Right renal cortex interstitium (tissue), 3 donors: ENCODE measurements at places on chromosomes 3 and 15. TPM values are rescaled to one million over a fixed set of nuclear protein-coding genes. Genes with fewer than 3 reads are reported as not detected.
A peak's percentile ranks its signal among the peaks of the same experiment; 100 is the strongest.

DNA sequence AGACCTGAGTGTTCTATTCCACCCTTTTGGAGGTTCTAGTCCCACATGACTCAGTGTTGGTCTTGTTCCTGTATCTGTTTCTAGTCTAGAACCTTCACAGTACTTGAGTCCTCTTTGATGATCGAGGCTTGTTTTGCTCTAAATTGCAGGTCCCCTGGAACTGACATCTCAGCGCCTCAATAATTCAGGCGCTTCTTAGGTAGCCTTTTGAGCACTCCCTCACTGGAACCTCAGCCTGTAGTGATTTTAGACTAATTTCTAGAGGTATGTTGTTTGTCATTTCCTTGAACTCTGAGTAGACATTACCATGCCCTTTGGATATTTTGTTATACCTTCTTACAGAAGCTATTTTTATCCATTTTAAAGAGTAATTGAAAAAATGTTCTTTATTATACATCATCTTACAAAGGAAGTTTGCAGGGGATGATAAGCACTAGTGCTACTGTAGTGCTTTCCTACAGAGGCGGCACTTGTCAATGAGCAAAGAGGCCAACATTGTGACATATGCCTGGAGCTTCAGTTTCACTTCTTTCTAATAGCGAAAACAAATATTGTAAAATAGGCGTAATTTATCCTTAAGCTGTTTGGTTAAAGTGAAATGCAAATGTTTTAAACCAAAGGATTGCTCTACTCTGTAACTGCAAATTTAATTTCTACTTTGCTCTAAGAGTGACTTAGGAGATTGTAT is 75.7 kb downstream of the EFL1 start:
- no peak for DNase-seq

EPHB1 gene
- polyA plus RNA-seq = 6.2 TPM

- no peak for DNase-seq
These were observed 204.9 kb downstream of the TIGIT start for GRCh38 chr3:114498539-114499370.

GRCh38 chr15:49521802-49522201 is 98.8 kb downstream of the FGF7 start:
- DNase-seq = no peak

DNA sequence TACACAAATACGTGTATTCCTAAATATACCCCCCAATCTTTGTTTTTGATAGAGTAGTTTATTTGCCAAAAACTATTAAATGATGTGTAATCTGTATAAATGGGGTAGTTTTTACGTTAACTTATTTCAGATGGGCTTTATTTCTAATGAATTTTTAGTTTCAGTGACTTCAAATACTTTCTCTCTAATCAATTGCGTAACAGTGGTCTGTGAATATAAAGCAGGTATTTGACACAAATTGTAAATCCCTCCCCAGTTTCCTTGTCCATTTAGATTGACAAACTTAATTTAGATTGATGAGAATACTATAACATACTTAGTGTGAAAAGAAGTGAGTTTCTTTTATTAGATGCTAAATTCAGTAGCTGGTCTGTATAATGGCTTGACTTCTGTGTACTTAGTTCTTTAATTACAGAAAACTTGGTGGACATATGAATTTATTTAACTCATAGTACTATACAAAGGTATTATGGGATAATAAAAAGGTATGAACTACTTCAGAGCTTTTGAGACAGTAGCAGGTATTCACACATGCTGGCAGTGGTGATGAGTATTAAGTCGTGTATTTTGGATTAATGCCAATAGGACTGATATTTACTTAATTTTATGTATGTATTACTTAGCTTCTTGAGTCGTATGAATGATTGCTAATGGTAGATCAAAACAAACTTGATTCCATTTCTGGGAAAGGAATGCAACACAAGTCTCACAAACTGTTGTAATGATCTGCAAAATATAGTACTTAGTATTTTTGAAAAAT is 81.6 kb downstream of the STT3B start:
- no peak for DNase-seq

GRCh38 chr15:36756707-36757106 is 177.3 kb downstream of the CDIN1 start:
- DNase-seq = no peak

GRCh38 chr3:188272481-188273372 is 118.8 kb downstream of the LPP start:
- DNase-seq = no peak

GRCh38 chr3:64380546-64380945 is 155.3 kb upstream of the PRICKLE2 start:
- no peak for DNase-seq

DNA sequence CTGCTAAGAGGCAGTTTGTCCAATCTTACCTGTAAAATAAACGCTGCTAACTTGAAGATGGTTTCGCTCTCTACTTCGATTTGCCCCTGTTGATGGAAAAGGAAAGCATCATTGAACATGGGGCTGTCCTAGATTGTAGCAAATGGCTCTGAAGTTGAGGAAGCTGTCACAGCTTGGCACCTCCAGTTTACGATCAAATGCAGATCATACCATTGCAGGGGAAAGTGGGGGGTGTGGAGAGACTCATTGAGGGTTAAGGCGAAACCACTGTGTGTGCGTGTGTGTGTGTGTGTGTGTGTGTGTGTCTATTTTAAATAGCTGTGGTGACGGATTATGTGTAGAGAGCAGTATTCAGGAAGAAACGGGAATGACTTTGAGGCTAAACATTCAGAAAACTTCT is 127.6 kb upstream of the LMOD3 start:
- DNase-seq = peak; percentile 78

GRCh38 chr3:133494469-133494868 is 79.0 kb upstream of the CDV3 start:
- DNase-seq = no peak

PCLAF gene
- 48.8 TPM for polyA plus RNA-seq

DNA sequence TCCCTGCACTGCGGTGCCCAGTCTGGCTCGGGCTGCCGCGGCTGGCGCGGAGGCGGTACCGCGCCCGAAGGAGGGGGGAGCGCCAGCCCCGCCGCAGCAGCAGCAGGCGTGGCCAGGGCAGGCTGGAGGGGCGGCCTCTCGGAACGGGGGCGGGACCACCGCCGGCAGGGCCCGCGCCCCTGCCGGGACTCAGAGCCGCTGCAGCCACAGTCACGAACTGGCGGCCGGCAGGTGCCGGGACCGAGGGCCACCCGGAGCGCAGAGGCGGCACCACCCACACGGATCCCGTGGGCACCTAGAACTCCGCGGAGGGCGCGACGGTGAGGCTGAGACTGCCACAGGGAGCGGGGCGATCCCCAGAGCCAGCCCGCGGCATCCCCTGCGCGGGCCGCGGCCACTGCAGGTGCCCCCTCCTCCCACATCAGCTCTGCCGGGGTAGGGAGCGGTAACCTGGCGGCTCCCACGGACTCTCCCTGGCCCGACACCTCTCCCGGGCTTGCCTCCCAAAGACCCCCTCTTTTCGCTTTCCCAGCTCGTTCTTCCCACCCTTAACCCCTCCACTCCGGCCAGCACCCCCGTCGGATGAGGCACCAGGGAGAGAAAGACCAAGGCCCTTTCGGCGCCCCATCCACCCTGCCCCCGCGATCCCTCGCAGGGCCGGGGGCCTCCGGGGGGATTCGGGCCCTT is at the start of gene VWA5B2:
Gene VWA5B2, plus strand, starts transcription at position 192 of the 687 bp plus-strand sequence. CDS start 944 bp downstream, outside the sequence.
- no peak for DNase-seq

DNA sequence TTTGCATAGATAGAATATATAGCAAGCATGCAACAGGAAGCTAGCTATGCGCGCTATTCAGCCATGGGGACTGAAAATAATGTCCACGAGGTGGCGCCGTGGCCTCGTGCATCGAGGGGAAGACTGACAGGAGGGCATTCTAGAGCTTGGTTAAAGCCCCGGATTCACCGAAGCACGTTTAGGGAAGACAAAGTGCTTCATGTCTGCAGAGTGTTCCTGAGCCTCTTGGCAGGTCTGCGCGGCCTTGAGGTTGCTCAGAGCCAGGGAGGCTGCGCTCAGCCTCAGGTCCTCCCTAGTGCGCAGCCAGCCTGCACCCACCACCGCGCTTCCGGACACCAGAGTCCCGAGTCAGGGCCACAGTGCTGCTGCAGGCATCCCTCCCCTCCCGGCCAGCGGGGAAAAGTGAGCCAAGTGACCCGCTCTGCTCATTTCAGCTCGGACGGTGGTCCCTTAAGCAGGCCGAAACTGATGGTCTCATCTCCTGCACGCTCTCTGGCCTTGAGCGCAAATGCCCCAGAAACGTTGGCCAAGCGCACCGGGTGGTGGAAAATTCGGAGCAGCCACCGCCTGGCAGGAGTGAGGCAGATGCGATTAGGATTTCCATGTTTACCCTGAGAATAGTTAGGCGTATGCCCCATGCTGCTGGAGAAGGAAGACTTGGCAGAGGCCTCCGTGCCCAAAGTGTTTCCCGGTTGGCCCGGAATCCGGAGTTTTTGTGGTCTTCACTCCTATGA is 24.8 kb downstream of the GABRA5 start:
- DNase-seq = peak; percentile 56

C2CD4B gene
- polyA plus RNA-seq = 0.46 TPM

GRCh38 chr3:197023998-197024651 is 5.5 kb downstream of the MELTF start:
- DNase-seq = no peak

GRCh38 chr3:129245141-129245540 is 4.3 kb upstream of the COPG1 start:
- DNase-seq = no peak

- DNase-seq = no peak
These were observed 13.5 kb downstream of the POC1A start for GRCh38 chr3:52140769-52141168.

DNA sequence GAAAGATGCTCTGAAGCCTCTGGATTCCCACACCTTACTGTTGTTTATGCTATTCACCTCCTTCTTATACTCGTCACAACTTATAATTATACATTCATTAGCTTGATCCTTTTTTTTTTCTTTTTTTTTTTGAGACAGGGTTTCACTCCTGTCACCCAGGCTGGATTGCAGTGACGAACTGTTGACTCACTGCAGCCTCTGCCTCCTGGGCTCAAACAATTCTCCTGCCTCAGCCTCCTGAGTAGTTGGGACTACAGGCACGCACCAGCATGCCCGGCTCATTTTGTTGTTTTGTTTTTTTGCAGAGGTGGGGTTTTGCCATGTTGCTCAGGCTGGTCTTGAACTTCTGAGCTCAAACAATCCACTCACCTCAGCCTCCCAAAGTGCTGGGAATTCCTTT is 143.6 kb downstream of the PLCL2 start:
- DNase-seq = no peak

GRCh38 chr3:134326760-134327593 is 47.3 kb downstream of the AMOTL2 start:
- DNase-seq = no peak

SEMA7A gene
- polyA plus RNA-seq = 5.2 TPM

GRAMD1C gene
- 24.1 TPM for polyA plus RNA-seq

SSUH2 gene
- 3.7 TPM for polyA plus RNA-seq

DHX36 gene
- 72.8 TPM for polyA plus RNA-seq

DNA sequence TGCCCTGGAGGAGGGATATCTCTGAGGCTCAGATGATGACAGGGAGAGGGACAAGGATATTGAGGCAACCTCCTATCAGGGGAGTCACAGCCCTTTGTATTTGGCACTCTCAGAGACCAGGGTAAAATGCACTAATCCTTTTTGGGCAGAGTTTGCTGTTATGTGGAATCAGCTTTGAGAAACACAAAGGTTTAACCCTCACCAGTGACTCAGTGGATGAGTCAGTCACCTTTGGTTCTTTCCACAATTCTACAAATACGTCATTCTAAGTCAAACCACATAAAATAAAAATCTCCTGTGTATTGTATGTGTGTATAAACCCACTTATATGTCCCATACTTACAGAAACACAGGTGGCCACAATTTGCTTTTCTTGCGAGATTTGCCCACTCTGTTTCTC is 5.1 kb downstream of the LSAMP start:
- DNase-seq = no peak

DNA sequence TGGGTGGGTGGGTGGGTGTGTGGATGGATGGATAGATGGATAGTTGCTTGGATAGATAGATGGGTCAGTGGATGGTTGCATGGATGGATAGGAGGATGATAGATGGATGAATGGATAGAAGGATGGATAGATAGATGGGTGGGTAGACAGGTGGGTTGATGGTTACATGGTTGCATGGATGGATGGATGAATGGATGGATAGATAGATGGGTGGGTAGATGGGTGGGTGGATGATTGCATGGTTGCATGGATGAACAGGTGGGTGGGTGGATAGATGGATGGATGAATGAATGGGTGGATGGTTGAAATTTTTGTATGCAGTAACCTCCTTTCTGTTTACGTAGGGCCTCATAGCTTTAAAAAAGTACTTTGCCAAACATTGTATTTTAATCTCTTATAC is 79.5 kb downstream of the LRRK1 start:
- no peak for DNase-seq

SLC2A2 gene
- 11.3 TPM for polyA plus RNA-seq

- no peak for DNase-seq
These were observed 55.2 kb upstream of the TRAK1 start for GRCh38 chr3:42035816-42036482.

RYR3 gene
- polyA plus RNA-seq = 5.9 TPM
